ENCODE measurements at places on chromosomes 13 and 19.

DNA sequence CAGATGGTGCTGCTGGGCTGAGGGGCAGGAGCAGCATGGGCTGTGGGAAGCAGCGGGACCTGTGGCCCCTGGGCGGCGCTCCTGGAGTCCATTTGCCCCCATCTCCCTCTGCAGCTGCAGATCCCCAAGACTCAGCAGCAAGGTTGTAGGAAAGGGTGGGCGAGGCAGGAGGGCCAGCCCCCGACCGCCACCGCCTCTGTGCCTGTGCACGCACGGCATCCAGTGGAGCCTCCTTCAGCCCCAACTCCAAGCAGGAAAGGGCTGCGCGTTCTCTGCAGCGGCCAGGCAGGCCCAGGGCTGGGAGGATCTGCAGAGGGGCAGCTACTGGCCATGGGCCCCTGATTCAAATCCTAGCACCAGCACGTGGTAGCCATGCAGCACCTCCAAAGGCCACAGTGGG is 20.8 kb downstream of the DPF1 start:
- no peaks in the 10 kb centered on the region for H3K27me3 ChIP-seq
- H3K4me3 ChIP-seq = no peak overlapping the region
- H3K36me3 ChIP-seq = peaks cover 13% of the 10 kb centered on the region
- no peak for DNase-seq

DNA sequence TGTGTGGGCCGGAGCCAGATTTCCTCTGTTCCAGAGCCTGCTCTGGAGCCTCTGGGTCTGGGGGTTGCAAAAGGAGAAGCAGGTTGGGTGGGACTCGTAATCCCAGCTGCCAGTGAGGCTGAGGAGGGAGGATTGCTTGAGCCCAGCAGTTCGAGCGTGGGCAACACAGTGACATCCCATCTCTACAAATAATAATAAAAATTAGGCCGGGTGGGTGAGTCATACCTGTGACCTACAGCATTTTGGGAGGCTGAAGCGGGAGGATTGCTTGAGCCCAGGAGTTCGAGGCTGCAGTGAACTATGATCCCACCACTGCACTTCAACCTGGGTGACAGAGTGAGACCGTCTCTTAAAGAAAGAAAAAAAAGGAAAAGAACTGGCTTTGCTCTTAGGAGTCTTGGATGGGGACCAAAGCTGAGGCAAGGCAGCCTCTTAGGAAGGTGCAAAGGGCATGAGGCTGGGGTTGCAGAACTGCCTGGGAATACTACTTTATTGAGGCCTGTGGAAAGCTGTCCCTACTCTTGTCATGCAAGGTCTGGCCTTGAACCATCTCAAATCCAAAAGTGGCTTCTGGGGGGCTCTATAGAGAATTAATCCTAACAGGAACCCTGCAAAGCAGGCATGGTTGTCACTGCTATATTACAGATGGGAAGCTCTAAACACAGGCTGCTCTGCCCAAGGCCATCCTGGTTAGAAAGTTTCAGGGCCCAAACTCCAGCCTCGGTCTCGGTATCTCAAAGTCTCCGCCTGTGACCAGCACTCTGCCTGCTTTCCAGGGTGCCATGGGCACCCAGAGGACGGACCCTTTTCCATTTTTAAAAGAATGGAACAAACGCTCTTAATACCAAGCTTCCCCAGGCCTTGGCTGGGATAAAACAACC is 880 bp upstream of the C19orf12 start:
- H3K4me1 ChIP-seq = peaks cover 3% of the 10 kb centered on the region
- H3K4me3 ChIP-seq = peak overlapping the region; percentile 84
- DNase-seq = no peak
- no peaks in the 10 kb centered on the region for H3K27me3 ChIP-seq
- no peaks in the 10 kb centered on the region for H3K36me3 ChIP-seq
- peak overlapping the region; percentile 75 for H3K27ac ChIP-seq

DNA sequence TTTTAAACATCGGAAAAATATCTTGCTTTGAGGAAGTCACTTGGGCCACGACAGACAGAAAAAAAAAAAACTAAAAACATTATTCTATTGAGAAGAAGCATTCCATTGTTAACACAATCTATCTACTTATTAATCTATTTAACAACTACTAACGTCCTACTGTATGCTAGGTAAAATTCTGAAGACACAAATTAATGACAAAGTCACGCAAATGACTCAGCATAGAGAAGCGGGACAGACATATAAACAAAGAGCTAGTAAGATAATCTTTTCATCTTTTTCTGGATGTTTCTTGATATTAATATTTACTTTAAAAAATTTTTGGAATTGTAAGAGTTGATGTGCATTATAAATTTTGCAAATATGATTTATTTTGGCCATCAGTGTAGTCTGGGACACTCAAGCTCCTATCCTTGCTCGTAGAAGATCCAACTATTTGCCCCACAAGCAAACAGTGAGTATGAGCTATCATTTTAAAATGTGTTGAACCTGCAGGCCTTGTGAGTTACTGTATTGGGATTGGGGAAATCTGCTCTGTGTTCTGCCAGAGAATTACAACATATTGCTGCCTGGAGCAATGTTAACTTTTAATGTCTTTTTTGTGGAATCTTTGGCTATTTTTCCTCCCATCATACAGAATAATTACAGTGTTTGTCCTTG is 109.1 kb downstream of the PCDH9 start:
- H3K27ac ChIP-seq = no peak overlapping the region
- H3K4me3 ChIP-seq = no peak overlapping the region
- H3K4me1 ChIP-seq = no peaks in the 10 kb centered on the region
- H3K36me3 ChIP-seq = no peaks in the 10 kb centered on the region

DNA sequence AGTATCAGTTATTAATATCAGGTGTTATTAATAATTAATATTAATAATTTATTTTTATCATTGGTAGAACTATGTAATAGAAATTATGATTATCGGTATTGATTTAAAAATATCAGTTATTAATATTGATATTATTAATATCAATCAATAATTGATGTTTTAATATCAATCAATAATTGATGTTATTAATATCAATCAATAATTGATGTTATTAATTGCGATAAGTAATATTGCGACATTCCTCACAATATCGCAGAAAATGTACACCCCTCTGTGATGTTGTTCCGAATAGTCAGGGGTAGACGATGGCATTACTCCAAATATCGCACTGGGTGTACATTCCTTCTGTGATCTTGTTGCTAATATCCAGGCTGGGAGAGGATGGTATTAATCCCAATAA is 3.7 kb upstream of the RGCC start:
- H3K4me3 ChIP-seq = no peak overlapping the region
- H3K27me3 ChIP-seq = peaks cover 23% of the 10 kb centered on the region
- no peak overlapping the region for H3K27ac ChIP-seq
- H3K36me3 ChIP-seq = no peaks in the 10 kb centered on the region
- peaks cover 17% of the 10 kb centered on the region for H3K4me1 ChIP-seq

Data from astrocyte (in vitro differentiated cells and primary cell).